ENCODE measurements at places on chromosomes 13 and 19. TPM values are rescaled to one million over a fixed set of nuclear protein-coding genes. Genes with fewer than 3 reads are reported as not detected.

- peaks cover 35% of the 10 kb centered on the region for H3K4me1 ChIP-seq
- no peak overlapping the region for H3K4me3 ChIP-seq
- DNase-seq: no peak
Measured at GRCh38 chr13:43434191-43434590, 352.6 kb downstream of the ENOX1 start.

DNA sequence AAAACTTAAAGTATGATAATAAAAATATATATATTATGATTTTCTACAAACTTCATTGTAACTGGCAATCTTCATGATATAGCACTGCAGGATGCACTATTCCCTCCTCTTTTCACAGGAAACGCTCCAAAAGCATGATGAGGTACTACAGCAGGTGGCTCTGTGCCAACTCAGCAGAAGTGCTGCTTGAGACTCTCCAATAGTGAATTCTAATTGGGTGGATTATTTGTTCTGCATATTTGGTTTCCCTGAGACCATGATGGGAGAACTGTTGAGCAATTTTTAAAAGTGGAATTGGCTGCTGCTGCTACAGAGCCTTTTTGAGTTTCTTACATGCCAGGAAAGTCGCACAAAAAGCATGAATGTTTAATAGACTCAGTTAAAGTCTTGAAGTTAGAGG is 1782.4 kb upstream of the PCDH20 start:
- no peak overlapping the region for H3K27ac ChIP-seq
- no peaks in the 10 kb centered on the region for H3K36me3 ChIP-seq
- H3K27me3 ChIP-seq: no peaks in the 10 kb centered on the region
- no peaks in the 10 kb centered on the region for H3K4me1 ChIP-seq

DNA sequence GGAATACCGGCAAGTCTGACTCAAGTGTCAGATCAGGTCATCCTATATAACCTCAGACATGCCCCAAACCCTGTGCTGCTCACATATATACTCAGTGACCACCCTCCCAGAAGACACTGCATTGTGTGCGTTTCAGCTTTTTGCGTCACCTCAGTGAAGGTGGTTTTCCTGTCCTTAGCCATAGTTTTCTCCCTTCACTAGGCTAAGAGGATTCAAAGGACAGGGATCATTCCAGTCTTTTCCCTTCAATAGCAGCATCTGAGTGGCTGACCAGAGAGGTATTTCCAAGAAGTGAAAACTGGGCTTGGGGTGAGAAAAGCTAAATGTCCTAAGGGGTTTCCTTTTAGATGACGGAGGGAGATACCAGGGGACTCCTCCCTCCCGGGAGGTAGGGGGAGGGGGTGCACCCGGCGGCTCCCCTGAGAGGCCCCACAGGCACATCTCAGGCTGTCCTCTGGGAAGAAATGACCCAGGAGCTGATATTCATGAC is 12.7 kb upstream of the OR10H1 start:
- no peak for DNase-seq
- no peak overlapping the region for H3K27ac ChIP-seq
- peaks cover 2% of the 10 kb centered on the region for H3K27me3 ChIP-seq
- H3K4me3 ChIP-seq: no peak overlapping the region
- H3K36me3 ChIP-seq: no peaks in the 10 kb centered on the region
- no peaks in the 10 kb centered on the region for H3K4me1 ChIP-seq

DNA sequence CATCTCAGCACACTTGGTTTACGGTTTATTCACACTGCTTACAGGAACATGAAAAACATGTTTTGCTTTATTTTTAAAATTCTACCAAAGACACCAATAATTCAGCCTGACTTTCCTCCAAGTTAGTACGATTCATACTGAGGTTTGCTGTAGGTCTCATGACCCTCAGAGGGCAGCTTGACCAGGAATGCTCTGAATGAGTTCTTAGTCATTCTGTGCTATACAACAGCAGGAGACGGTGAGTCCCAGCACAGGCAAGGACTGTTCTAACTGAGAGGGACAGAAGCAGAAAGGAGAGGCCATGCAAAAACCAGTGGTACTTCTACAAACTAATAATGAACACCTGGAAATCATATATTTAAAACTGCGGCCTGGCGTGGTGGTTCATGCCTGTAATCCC is 6.4 kb downstream of the GRTP1 start:
- no peak overlapping the region for H3K27ac ChIP-seq
- H3K27me3 ChIP-seq: no peaks in the 10 kb centered on the region
- no peak overlapping the region for H3K4me3 ChIP-seq
- peaks cover 18% of the 10 kb centered on the region for H3K36me3 ChIP-seq
- H3K4me1 ChIP-seq: no peaks in the 10 kb centered on the region
- peak; percentile 10 for DNase-seq

DNA sequence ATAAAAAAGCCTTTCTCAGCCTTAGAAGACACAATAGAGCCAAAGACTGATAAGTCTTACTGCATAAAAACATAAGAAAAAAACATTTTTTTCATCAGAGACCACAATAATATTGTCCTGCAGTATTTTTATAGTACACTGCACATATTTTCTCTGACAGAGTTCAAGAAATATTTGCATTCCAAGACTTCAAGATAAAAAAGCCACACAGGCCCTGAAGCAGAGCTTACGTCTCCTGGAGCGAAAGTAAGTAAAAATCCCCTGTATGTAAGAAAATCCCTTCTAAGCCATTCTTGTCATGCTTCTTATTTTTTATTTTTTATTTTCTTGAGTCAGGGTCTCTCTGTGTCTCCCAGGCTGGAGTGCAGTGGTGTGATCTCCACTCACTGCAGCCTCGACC is 755.9 kb downstream of the LIG4 start:
- no peaks in the 10 kb centered on the region for H3K36me3 ChIP-seq
- no peak overlapping the region for H3K27ac ChIP-seq
- DNase-seq: no peak
- no peaks in the 10 kb centered on the region for H3K27me3 ChIP-seq
- H3K4me3 ChIP-seq: no peak overlapping the region

- no peaks in the 10 kb centered on the region for H3K27me3 ChIP-seq
- no peak for DNase-seq
- no peak overlapping the region for H3K4me3 ChIP-seq
- no peak overlapping the region for H3K27ac ChIP-seq
Measured at GRCh38 chr13:24678151-24678550, 2.1 kb upstream of the ATP12A start.

DNA sequence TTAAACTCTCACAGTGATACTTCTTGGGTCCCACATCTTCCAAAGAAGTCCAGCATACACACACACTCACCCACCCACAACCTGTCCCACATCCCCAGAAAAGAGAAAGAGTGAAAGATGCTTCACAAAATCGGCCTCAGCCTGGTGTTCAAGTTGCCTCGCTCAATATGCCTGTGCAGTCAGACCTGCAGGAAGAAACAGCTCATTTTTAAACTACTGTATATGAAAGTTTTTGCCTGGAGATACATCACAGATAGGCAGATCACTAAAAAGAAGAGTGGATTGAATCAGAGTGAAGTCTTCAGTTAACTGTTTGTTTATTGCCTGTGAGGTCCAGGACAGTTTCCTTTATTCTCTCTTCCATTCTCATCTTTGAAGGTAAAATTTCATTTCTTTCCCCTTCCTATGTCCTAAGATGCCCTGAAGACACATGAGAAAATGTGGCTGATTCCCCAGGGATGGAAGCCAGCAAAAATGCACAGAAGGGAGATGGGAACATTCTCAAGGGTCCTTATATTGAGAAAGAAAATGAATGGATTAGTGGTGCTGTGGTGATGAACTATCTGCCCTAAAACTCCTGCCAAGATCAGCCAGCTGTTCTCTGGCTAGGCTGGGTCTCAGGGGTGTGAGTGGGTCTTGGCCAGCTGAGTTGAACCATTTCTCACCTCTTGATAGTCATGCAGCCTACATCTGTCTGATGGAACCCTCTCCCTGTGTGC is 259.0 kb downstream of the ITGBL1 start:
- H3K4me3 ChIP-seq: no peak overlapping the region
- no peak overlapping the region for H3K27ac ChIP-seq
- peak; percentile 15 for DNase-seq
- H3K36me3 ChIP-seq: no peaks in the 10 kb centered on the region
- no peaks in the 10 kb centered on the region for H3K4me1 ChIP-seq
- H3K27me3 ChIP-seq: no peaks in the 10 kb centered on the region

DNA sequence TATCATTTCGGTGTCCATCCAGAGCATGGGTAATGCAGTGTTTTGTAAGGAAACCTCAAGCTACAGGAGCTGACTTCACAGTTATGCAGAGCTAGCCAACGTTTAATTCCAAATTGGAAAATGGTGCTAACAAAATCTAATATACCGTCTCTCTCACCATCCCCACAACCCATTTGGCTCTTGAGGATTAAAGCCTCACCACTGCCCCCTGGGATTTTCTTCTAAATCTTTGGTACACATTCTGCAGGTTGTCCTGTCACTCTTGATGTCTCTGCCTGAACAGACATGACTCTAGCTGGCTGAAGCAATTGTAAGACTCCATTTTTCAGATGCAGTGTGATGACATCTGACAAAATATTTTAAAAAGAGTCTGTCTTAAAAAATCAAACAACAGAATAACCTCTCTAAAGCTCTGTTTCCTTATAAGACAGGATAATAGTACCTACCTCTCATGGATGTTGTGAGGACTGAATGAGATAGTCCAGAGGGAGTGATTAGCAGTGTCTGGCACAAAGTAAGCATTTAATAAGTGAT is 451.8 kb downstream of the SUCLA2 start:
- no peak overlapping the region for H3K4me3 ChIP-seq
- H3K27ac ChIP-seq: no peak overlapping the region
- no peak for DNase-seq
- no peaks in the 10 kb centered on the region for H3K4me1 ChIP-seq

DNA sequence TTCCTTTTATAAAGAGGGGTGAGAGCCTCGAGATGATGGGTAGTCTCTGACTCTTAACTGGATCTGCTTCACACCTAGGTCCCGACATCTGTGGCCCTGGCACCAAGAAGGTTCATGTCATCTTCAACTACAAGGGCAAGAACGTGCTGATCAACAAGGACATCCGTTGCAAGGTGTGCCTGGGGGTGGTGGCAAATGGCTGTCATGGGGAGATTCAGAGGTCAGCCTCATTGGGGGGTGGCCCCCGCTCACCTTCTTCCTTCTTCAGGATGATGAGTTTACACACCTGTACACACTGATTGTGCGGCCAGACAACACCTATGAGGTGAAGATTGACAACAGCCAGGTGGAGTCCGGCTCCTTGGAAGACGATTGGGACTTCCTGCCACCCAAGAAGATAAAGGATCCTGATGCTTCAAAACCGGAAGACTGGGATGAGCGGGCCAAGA is 1.6 kb downstream of the CALR start:
- DNase-seq: no peak
- no peaks in the 10 kb centered on the region for H3K27me3 ChIP-seq
- peak overlapping the region; percentile 98 for H3K4me3 ChIP-seq
- peak overlapping the region; percentile 98 for H3K27ac ChIP-seq
- peaks cover 13% of the 10 kb centered on the region for H3K36me3 ChIP-seq
- H3K4me1 ChIP-seq: peaks cover 23% of the 10 kb centered on the region

DNA sequence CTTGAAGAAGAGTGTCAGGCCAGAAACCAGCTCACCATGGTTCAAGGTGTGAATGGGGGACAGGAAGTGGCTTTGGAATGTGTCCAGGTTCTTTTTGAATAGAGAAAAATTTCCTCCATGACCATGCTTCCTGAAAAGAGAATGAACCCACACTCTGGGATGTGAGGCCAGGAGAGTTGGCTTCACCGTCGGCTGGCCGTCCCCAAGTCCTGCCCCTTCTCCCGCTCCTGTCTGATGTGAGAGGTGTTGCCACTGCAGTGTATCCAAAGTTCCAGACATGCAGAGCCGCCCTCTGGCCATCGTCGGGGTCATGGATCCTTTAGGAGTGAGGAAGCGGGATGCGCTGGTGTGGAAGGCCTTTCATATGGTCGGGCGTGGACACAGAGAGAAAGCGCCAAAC is 101.2 kb downstream of the COL4A2 start:
- no peak for DNase-seq
- H3K4me1 ChIP-seq: peaks cover 33% of the 10 kb centered on the region
- no peaks in the 10 kb centered on the region for H3K27me3 ChIP-seq
- H3K27ac ChIP-seq: peak overlapping the region; percentile 50
- H3K36me3 ChIP-seq: no peaks in the 10 kb centered on the region
- H3K4me3 ChIP-seq: no peak overlapping the region

- H3K27ac ChIP-seq: no peak overlapping the region
- peaks cover 4% of the 10 kb centered on the region for H3K36me3 ChIP-seq
- no peak overlapping the region for H3K4me3 ChIP-seq
- H3K4me1 ChIP-seq: peaks cover 7% of the 10 kb centered on the region
- DNase-seq: no peak
- H3K27me3 ChIP-seq: no peaks in the 10 kb centered on the region
Measured at GRCh38 chr19:10839114-10840050, 3.4 kb upstream of the TMED1 start.

DNA sequence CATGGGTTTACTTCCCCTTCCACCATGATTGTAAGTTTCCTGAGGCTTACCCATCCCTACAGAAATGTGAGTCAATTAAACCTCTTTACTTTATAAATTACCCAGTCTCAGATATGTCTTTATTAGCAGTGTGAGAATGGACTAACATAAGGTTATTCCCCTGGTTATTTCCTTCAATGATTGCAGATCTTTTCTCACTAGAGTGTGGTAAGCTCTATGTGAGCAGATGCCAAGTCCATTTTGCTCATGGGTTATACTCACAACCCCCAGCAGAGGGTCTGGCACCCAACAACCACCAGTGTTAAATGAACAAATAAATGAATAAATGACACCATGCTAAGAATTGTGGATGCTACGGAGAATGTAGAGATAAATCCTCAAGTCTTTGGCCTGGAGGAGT is 472.8 kb downstream of the LIG4 start:
- no peak overlapping the region for H3K4me3 ChIP-seq
- H3K4me1 ChIP-seq: no peaks in the 10 kb centered on the region
- H3K27ac ChIP-seq: no peak overlapping the region
- H3K27me3 ChIP-seq: no peaks in the 10 kb centered on the region

Gene FEM1A
- 210 TPM for total RNA-seq

Gene MZF1
- 13.0 TPM for total RNA-seq

Gene COLGALT1
- 27.7 TPM for total RNA-seq

Gene EMC10
- 45.9 TPM for total RNA-seq

Gene XRCC1
- 22.1 TPM for total RNA-seq

Gene FGF21
- total RNA-seq: not detected

Gene MEIOSIN
- total RNA-seq: not detected

Gene IL17D
- 42.7 TPM for total RNA-seq

Gene CLEC4G
- 0.69 TPM for total RNA-seq

Gene ERF
- 13.2 TPM for total RNA-seq
